ENCODE measurements at places on chromosomes 11 and 22. TPM values are rescaled to one million over a fixed set of nuclear protein-coding genes. Genes with fewer than 3 reads are reported as not detected.

GRCh38 chr22:22687638-22688500 is 43.5 kb downstream of the GGTLC2 start:
- no peak overlapping the region for H3K27ac ChIP-seq
- no peak for DNase-seq
- H3K36me3 ChIP-seq, result no peaks in the 10 kb centered on the region
- H3K4me1 ChIP-seq, result no peaks in the 10 kb centered on the region

ST14 gene
- total RNA-seq, result 1.0 TPM

- no peak overlapping the region for H3K27ac ChIP-seq
- no peak overlapping the region for H3K4me3 ChIP-seq
- no peaks in the 10 kb centered on the region for H3K4me1 ChIP-seq
- DNase-seq, result no peak
Observed at GRCh38 chr11:107682572-107682971, 29.3 kb downstream of the SLN start.

- peaks cover 42% of the 10 kb centered on the region for H3K36me3 ChIP-seq
- DNase-seq, result no peak
- peaks cover 7% of the 10 kb centered on the region for H3K4me1 ChIP-seq
- no peak overlapping the region for H3K27ac ChIP-seq
- no peaks in the 10 kb centered on the region for H3K27me3 ChIP-seq
Observed at GRCh38 chr11:111624608-111625007, 22.4 kb downstream of the SIK2 start.

Data from left ventricle myocardium inferior (tissue), 1 donor.